ENCODE measurements at places on chromosomes 11 and 22.

- peak; percentile 62 for DNase-seq
Observed at GRCh38 chr11:65492637-65493366, 6.0 kb upstream of the MALAT1 start.

- no peak for DNase-seq
Observed at GRCh38 chr11:31799435-31800397, 11.4 kb downstream of the PAX6 start.

DNA sequence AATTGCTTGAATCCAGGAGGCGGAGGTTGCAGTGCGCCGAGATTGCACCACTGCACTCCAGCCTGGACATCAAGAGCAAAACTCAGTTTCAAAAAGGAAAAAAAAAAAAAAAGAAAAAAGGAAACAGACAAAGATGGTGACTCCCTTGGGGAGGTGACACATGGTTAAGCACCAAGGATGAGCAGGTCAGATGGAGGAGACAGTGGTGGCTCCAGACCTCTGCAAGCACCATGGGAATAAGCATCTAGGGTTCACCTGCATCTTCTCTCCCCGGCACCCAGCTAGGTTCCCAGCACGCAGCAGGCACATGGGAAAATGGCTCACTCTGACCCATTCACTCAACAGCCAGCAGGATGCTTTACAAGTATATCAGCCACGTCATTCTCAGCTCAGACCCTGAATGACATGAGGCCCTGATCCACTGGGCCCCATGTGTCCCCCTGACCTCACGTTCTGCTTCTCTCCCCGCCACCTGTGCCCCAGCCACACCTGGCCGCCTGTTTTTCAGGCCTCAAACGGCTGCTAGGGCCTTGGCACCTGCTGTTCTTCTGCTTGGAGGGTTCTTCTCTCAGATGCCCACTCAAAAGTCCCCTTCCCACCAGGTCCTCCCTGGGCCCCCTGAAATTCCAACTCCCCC is 24.2 kb downstream of the A4GALT start:
- no peak for DNase-seq

- DNase-seq: peak; percentile 62
Observed at GRCh38 chr11:118924591-118925585, 838 bp downstream of the BCL9L start.

- peak; percentile 68 for DNase-seq
Observed at GRCh38 chr11:78420255-78420764, 2.7 kb upstream of the GAB2 start.

DNA sequence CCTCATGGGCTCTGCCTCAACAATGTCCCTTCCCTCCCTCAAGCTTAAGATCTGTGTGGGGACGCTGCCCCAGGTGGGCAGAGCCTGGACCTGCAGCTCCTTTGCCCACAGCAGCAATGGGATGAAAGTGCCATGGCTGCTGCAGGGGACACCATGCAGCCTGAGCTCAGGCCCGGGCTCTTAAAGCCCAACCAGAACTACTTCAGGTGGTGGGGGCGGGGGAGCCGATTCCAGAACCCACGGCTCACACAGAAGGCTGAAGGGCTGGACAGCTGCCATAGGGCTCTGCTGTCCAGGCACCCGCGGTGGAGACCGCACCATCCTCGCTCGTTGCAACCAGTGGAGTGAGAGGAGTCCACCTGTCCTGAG is 12.5 kb downstream of the CHID1 start:
- peak; percentile 7 for DNase-seq

GRCh38 chr11:132999516-132999915 is 532.8 kb downstream of the OPCML start:
- no peak for DNase-seq

GRCh38 chr11:72781063-72781312 is 12.9 kb downstream of the STARD10 start:
- DNase-seq: no peak

DNA sequence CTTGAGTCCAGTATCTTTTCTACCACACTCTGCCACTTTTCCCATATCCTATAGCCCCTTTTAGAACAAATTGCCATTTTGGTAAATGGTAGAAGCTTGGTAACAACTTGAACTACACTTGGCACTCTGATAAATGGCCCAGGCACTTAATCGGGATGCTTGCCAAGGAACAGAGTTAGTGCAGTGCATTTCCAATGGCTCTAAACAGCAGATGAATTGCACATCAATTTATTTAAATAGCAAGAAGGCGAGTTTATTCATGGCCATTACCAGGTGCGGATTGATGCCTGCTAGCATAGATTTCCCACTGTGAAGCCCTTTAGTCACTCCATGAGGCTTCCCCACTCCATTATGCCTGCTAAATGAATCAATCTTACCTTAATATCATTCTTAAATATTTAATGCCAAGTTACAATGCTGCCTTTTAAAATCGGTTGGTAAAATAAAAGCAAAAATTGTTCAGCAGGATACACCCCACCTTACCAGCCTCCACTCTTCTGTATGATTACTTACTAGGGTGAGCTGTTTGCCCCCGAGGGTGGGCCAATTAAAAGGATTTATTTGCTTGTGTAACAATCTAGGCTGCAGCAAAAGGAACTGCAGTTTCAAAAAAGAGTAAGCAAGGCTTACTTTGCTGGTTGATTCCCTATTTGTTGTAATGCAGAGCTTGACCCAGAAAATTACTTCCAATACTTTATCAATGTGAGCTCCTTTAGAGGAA is 136.0 kb upstream of the ARHGAP42 start:
- DNase-seq: no peak

DNA sequence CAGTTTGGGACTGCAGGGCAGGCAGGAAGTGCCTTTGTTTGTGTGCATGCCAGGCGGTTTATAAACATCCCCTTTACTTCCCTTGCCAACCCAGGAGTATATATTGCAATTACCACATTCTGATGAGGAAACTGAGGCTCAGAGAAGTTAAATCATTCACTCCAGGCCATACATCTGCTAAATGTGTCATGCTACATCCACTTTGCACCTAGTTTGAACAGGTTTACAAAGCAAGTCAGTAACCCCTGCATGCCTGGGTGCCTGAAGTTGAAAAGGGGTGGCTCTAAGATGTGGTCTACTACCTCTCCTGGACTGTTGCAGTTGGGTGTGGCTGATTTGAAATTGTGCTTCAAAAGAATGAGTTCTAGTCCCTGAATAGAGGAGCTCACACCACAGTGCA is 23.6 kb downstream of the FLI1 start:
- no peak for DNase-seq
